Immature natural killer cell (primary cell): ENCODE measurements at places on chromosomes 6 and 20. TPM values are rescaled to one million over a fixed set of nuclear protein-coding genes. Genes with fewer than 3 reads are reported as not detected.

Gene IPCEF1
- polyA plus RNA-seq: 35.2 TPM

Gene DEFB124
- not detected for polyA plus RNA-seq

Gene EPHA7
- polyA plus RNA-seq: not detected

Gene PCSK2
- not detected for polyA plus RNA-seq

Gene FOXC1
- polyA plus RNA-seq: 0.22 TPM

Gene CFAP206
- not detected for polyA plus RNA-seq

Gene LY6G6F
- polyA plus RNA-seq: not detected

Gene TUBB2B
- not detected for polyA plus RNA-seq

Gene KIAA0408
- polyA plus RNA-seq: not detected

Gene NKX2-4
- not detected for polyA plus RNA-seq

Gene BMP7
- polyA plus RNA-seq: not detected

Gene MARCKS
- polyA plus RNA-seq: 0.04 TPM
